MM.1S (cell line): ENCODE measurements at places on chromosomes 4 and X.

GRCh38 chr4:154720123-154720522, 23.7 kb upstream of the LRAT start:
- DNase-seq: no peak

DNA sequence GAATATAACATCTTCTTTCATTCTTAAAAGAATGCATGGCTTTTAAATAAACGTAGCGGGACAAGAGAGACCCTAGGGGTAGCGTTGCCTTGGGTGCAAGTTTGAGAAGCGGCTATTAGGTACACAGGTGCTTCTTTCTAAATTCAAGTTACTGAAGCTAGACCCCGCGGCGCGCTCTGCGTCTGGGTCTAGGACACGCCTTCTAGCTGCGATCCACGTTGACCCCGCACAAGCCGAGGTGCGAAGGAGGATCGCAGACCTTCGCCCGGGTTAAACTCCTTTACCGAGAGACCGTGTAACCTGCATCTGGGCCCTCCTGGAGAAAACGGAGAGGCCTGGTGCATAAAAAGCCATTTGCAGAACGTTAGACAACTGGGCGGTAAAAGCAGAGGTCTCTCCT, 25.5 kb upstream of the EXOC1L start:
- no peak for DNase-seq

DNA sequence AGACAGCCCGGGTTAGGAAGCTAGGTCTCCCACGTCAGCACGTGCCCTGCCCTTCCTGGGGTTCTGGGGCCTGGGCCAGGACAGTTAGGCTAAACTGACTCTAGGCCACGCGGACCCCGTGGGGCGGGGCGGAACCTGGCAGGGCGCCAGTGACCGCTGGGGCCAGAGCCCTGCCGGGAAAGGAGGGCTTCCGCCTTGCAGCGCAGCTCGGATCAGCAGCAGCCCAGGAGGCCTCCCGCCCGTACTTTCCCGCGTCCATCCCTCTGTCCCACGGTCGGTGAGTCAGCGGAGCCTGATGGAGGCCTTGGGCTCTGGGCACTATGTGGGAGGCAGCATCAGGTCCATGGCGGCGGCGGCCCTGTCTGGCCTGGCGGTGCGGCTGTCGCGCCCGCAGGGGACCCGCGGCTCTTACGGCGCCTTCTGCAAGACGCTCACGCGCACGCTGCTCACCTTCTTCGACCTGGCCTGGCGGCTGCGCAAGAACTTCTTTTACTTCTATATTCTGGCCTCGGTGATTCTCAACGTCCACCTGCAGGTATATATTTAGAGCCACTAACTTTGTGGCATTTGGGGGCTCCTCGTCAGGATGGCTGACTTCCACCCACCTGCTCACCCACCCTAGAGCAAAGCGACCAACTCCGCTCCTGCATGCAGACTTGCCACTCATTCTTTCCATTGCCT, at the start of gene SMIM10:
Gene SMIM10 (plus strand): TSS at position 191 of the 681 bp plus-strand sequence. CDS start 105 bp downstream, at position 296.
- DNase-seq: peak; percentile 17

DNA sequence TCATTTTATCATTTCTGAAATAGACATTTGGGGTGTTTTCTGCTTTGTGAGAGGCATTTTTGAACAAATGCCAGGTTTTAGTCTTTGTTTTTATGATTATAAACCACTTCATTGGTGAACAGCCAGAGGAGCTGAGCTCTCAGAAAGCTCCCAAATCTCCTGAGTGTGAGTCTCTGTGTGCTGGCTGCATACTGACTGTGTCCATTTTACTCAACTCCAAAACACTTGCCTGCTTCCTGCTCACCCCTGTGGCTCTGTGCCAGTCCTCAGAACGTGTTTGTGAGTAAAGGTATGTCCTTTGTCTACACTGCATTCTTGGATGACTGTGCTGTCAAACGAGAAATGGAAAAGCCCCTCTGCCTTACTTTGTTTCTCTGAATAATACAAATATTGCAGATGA, 5.4 kb upstream of the LRAT start:
- no peak for DNase-seq

- DNase-seq: no peak
These were observed 38.1 kb upstream of the GJB1 start for GRCh38 chrX:71184803-71185495.

DNA sequence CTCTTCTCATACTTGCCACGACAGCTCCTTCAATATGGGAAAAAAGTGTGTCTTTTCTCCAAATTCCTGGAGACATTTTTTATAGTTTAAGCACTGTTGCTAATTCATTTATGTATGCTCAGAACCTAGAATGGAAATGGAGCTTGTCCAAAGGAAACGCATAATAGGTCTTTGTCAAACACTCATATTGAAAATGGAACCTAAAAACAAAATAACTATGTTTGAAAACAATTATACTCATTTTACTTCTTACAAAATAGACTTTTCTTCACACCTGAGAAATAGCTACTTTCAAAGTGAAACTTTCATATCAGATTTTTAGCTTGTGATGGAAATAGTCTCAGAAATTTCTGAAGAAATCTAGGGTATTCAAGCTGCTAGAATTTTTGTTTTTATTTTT, 529.7 kb upstream of the BOD1L1 start:
- no peak for DNase-seq

DNA sequence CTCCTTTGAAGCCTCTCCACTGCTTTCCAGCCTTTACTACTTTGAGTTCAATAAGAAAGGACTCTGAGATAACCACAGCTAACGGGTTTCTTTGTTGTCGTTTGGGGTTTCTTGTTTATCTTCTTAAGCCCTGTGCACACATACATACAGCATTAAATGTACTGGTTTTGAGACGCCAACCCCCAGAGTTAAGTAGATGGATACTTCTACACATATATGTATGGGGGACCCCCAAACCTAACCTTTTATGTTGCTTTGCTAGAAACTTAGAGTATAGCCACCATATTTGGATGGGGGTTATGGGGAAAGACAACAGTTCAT, 697 bp downstream of the CEP135 start:
- no peak for DNase-seq

DNA sequence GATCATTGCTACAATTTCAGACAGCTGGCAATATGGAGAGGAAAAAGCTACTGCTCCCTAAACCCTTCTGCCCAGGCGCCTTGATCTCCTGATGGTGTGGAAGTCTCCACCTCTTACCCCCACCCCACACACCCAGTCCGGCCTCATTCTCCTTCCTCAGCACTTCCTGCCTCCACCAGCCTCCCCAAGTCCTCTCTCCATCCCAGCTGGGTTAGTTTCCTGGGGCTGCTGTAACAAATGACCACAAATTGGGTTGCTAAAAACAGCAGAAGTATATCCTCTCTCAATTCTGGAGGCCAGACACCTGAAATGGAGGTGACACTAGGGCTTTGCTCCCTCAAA, 1.1 kb upstream of the CCNQ start:
- DNase-seq: no peak

GRCh38 chr4:175440786-175441185, 371.3 kb downstream of the GPM6A start:
- no peak for DNase-seq

DNA sequence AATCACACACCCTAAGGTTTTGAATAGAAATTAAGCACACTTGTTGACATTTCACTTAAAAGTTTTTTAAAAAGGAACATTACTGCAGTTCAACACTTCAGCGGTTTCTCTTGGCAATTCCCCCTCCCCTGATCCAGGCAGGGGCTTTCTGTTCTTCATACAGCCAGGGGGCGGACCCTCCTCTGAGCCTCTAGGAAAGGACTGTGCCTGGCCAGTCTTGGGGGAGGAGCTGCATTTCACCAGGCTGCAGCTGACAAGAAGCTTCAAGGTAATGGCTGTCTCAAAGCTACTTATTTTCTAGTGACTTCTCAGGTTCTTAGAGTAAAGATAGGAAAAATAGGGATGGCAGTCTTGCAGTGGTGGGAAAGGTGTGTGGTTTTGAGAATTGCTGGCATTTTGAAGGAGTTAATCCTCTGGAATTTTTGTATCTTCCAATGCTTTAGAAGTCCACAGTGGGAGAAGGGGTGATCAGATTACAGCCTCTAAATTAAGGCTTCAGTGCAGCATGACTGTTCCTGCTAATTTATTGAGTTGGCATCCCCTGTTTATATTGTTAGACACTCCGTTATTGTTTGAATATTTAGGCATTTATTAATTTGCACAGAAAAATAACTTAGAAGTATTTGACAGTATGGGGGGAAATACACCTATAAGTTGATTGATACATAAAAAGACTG, 33.5 kb downstream of the PWWP3B start:
- DNase-seq: no peak
